ENCODE measurements at places on chromosomes 4 and X.

DNA sequence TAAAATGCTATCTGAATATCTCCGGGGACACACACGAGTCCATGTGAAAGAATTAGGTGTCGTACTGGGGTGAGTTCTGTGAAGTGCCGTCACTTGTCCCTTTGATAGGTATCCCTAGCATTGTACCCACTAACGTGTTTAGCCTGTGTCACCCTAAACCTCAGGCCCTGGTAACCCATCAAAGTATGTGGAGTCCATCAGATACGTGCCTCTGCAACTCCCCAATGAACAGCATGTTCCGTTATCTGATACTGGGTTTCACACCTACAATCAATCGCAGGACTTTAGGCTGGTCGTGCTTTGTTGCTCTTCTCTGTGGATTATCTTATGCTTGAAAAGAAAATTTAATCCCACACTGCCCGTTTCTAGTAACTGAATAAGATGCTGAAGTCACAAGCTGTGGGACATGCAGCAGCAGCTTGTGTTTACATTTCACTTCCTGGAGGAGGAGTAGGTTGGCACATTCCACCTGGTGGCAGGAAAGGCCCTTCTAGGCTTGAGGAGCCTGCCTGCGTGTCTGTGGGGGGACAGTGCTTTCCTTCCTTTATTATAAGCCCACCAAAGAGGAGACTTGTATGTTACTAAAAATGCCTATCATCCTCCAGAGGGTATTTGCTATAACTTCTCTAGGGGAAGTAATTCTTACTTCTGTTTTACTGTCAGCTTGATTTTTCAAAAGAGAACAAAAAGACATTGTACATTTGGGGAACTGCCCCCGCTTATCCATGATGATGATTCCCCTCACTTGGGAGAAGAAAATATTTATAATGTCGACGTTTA is 127.2 kb downstream of the FNIP2 start:
- DNase-seq: no peak

DNA sequence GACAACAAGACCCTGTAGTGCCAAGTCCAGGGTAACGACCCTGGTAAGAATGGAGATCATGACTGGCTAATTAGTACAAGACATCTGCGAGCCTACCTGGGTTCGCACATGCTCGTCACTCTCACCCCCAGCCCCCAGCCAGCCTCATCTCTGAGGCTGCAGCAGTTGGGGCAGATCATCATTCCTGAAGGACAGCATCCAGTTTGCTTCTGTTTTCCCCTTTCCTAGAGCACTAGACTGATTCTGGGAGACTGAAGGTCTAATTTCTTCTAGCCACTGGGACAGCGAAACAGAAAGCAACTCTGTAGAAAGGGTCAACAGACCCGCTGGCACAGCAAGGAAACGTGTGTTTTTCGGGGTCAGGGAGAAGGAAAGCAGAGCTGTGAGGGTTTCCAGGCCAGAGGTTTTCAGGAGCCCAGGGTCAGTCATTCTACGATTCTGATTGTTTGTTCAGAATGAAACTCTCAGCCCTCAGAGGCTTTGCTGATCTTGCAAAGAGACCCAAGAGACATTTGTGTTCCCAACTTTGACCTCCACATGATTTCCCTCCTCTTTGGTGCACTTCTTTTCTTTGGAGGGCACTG is 343.1 kb upstream of the NOCT start:
- DNase-seq: no peak

- no peak for DNase-seq
These were observed 181.0 kb downstream of the LDB2 start for GRCh38 chr4:16717266-16717970.

- no peak for DNase-seq
These were observed 5.5 kb upstream of the USP53 start for GRCh38 chr4:119207051-119207450.

DNA sequence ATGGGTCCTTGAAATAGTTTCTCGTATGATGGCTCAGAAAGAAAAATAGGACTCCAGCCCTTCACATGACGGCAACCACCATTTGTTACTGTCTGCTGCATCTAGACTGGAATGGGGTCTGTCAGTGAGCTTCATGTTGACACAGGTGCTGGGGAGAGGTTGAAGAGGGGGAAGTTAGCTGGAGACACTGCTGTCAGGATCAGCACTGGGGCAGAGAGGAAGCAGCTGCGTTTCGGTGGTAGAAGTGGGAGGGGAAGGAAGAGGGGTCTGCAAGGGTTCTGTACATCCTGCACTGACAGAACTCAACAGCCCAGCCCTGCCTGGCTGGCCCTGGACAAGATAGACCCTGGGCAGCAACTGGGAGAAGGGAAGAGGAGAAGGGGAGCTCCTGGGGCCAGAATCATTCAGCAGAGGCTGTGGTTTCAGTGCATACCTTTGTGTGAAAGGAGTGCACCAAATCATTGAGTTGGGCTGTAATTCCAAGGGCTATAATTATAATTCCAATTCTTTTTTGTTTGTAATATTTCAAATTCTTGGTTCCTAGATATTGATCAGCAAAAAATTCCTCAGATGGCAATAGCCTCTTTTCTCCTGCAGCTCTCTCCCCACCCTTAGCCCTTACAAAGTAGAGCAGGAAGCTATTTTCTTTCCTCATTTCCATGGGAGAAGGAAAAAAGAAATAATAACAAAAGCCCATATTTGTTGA is 119.4 kb upstream of the C1GALT1C1 start:
- no peak for DNase-seq

GRCh38 chr4:20195071-20195885 is 56.4 kb upstream of the SLIT2 start:
- no peak for DNase-seq

DNA sequence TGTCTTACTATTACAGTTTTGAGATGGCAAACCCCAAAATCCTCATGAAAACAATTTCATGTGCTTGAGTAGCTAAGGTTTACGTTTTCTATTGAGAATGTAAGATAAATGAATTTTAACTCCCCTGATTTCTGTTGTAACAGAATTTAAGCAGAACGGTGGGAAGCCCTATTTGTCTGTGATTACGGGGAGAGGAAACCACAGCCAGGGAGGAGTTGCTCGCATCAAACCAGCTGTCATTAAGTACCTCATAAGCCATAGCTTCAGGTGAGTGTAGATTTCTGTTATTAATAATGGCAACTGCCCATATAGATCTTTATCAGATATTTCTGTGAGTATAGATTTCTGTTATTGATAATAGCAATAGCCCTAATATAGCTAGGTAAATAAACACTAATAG is 44.2 kb upstream of the RHOH start:
- no peak for DNase-seq

GRCh38 chrX:138745196-138745595 is 33.7 kb upstream of the FGF13 start:
- no peak for DNase-seq

GRCh38 chrX:123267220-123267619 is 83.1 kb downstream of the GRIA3 start:
- DNase-seq: no peak

DNA sequence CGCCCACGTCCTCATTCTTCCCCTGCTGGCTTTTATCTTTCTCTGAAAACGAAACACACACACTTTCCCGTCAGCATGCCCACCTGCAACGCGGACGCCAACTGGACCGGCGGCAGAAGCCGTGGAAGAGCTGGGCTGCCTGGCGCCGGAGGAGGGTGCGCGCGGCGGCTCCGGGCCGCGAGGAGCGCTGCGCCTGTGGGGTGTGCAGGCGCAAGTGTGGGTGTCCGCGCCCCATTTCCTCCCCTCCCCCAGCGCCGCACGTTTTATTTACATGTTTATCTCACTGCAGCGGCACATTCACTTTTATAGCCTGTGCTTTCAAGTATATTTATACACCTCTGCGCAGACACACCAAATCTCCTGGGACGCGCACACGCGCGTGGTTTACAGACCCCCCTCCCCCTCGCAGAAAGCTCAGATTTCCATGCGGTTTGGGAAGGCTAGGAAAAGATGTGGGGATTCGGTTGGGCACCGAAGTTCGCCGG is 1.5 kb downstream of the PITX2 start:
- no peak for DNase-seq

DNA sequence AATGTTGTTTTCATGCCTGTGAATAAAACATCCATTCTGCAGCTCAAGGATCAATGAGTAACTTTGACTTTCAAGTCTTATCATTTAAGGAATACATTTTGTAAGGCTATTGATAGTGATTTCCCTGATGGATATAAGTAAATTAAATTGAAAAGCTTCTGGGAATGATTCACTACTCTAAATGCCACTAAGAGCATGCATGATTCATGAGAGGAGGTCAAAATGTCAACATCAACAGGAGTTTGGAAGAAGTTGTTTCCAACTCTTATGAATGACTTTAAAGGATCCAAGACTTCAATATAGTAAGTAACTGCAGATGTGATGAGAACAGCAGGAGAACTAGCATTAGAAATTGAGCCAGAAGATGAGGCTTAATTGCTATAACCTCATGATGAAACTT is 1487.3 kb downstream of the PCDH7 start:
- no peak for DNase-seq

DNA sequence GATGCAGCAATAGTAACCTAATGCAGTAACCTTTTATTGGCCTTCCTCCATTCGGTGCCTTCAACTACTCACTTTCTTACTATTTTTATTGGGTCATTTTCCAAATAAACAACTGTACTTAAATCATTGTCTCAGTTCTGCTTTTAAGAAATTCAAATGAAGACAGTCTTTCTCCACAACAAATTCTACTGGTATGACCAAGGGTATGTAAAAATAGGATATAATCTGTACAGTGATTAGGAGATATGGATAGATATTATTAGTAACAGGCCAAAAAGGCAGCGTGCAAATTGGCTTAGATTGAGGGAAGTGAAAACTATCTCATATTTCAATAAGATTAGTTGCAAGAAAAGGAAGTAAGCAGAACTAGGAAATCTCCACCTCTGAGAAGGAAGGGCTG is 177.4 kb upstream of the PPP1R2C start:
- DNase-seq: no peak

GRCh38 chr4:115090483-115091075 is 22.8 kb downstream of the NDST4 start:
- no peak for DNase-seq

DNA sequence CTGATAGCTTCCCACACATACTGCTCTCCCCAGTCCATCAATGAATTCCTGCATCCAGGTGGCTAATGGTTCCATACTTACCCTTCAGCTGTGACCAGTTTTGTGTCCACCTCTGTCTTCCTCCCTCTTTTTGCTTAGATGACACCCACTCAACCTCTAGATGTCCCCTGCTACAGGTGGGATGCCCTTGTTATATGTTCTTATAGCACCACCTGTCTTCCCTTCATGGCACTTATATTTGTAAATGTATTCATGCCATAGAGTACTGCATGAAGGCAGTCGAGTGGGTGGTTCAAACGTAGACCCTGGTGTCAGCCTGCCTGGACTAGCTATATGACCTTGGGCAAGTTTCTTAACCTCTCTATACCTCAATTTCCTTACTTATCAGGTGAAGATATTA is 6.5 kb upstream of the USP46 start:
- DNase-seq: no peak

- DNase-seq: peak; percentile 25
These were observed 142.1 kb downstream of the BCOR start for GRCh38 chrX:39955625-39956024.

- no peak for DNase-seq
These were observed 1.6 kb downstream of the FAT4 start for GRCh38 chr4:125316401-125316790.

GRCh38 chr4:91267543-91267942 is 1036.2 kb upstream of the GRID2 start:
- no peak for DNase-seq

- no peak for DNase-seq
These were observed 54.6 kb upstream of the RAPGEF2 start for GRCh38 chr4:159048166-159048886.

GRCh38 chr4:40038977-40039376 is 17.7 kb upstream of the N4BP2 start:
- DNase-seq: no peak

DNA sequence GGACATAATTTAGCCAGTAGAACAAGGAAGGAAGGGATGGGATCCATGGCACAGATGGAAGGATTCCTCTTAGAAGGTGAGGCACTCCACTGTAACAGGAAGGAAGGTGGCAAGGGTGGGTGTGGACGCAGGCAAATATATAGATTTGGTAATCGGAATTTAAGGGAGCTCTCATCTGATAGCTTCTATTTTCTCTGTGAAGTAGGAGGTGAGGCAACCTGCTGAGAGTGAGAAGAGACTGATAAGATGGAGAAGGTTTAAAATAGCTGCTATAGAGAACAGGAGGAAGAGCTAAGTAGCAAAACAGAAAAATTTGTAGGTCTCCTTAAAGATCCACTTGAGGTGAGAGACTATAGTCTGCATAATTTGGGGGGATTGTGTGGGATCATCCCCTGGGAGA is 61.8 kb upstream of the BRS3 start:
- DNase-seq: no peak

- no peak for DNase-seq
These were observed 9.1 kb upstream of the METTL14 start for GRCh38 chr4:118676128-118676527.

- DNase-seq: no peak
These were observed 17.4 kb downstream of the CETN2 start for GRCh38 chrX:152813206-152813605.

GRCh38 chrX:10821293-10821692 is 200.9 kb upstream of the MID1 start:
- DNase-seq: no peak

DNA sequence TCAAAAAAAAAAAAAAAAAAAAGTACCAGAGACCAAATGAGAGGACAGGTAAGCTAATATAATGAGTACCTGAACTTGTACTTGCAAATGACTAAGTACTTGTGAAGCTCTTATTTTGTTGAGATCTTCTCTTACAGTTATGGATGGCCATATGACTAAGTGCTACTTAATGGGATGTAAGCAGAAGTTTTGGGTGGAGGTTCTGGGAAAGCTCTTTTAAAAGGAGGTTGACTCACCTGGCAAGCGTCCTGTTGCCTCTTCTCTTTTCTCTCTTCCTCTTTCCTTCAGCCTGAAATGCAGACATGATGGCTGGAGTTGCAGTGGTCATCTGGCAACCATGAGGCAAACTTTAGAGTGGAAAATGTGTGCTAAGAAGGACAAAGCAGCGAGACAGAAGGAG is 36.9 kb upstream of the MED14 start:
- DNase-seq: no peak

DNA sequence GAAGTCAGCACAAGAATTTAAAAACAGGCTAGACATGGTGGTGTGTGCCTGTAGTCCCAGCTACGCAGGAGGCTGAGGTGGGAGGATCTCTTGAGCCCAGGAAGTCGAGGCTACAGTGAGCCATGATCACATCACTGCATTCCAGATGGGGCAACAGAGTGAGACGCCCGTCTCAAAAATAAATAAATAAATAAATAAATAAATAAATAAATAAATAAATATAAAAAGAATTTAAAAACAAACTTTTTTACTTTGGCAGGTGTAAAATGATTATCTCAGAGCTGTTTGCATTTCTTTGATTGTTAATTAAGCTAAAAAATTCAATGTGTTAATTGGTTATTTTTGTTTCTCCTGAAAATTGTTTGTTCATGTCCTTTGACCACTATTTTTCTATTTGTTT is 97.5 kb upstream of the RPS6KA3 start:
- DNase-seq: no peak

- DNase-seq: no peak
These were observed 459.8 kb upstream of the CTSO start for GRCh38 chr4:156413239-156414135.

GRCh38 chrX:63658920-63659319 is 126.1 kb downstream of the ARHGEF9 start:
- DNase-seq: no peak

GRCh38 chr4:14841801-14842768 is 160.2 kb upstream of the CPEB2 start:
- no peak for DNase-seq

GRCh38 chrX:120286733-120287512 is 24.3 kb downstream of the TMEM255A start:
- no peak for DNase-seq

GRCh38 chr4:22434895-22435294 is 81.0 kb downstream of the ADGRA3 start:
- DNase-seq: no peak

- DNase-seq: no peak
These were observed at the start of gene LOC101059915 for GRCh38 chrX:71667328-71668247. TSS of gene LOC101059915 (plus strand) at chrX:71667546.

Data from T-helper 2 cell (primary cell).